ENCODE measurements at places on chromosomes 1 and 21. TPM values are rescaled to one million over a fixed set of nuclear protein-coding genes. Genes with fewer than 3 reads are reported as not detected.
A peak's percentile ranks its signal among the peaks of the same experiment; 100 is the strongest.

The HIVEP3 gene
- 16.6 TPM for total RNA-seq

The TSSK3 gene
- 2.5 TPM for total RNA-seq

GRCh38 chr1:89260566-89261255 lies 11.9 kb downstream of the GBP5 start:
- peak overlapping the region; percentile 47 for H3K27ac ChIP-seq
- no peak for DNase-seq
- no peaks in the 10 kb centered on the region for H3K36me3 ChIP-seq

DNA sequence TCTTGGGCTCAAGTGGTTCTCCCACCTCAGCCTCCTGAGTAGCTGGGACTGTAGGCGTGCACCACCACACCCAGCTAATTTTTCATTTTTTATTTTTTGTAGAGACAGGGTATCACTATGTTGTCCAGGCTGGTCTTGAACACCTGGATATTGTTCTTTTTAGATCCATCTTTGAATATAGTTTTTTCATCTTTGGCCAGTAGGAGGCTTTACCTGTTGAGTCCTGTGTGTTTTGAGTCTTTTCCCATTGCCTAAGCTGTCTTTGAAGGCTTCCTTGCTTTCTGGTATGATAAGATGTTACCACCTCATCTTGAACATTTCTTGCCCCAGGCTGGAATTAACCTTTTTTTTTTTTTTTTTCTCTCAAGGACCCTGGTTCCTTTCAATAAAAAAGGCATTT lies 387.8 kb upstream of the RUNX1 start:
- no peak overlapping the region for H3K27ac ChIP-seq
- no peaks in the 10 kb centered on the region for H3K27me3 ChIP-seq
- peaks cover 6% of the 10 kb centered on the region for H3K4me1 ChIP-seq
- DNase-seq = no peak
- H3K36me3 ChIP-seq = no peaks in the 10 kb centered on the region

DNA sequence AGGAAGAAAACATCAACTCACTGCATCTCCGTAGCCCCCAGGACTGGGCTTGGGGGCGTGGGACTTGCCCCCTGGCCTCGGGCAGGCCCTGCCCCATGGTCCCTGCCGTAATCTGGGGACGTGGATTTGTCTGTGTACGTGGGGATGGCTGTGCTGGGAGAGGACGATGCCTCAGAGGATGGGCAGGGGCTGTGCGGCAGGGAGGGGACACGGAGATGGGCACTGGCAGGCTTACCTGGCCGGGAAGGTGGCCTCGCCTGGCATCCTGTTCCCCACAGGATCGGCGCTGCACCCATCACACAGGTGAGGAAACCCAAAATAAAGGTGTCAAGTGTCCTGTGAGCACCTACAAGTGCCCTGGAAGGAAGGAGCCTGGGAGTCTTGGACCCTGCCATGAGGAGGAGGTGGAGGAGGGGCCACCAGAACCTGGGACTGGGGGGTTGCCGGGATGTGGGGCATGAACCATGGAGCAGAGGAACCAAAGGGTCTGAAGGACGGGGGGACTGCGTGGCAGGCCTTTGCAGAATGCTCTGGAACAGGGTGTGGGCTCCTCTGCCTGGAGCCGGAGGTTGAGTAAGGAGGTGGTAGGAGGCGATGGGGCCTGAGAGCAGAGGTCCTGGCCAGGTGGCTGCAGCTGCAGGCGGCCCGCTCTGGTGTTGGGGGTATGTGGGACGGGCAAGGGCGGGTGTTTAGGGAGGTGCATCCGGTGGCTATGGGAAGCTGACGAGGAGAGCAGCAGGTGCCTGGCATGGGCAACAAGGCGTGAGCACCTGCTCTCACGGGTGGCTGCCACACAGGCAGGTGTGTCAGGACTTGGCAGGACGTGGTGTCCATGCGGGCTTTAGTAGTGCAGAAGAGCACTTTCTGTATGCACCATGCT lies 27.8 kb upstream of the LRRC3 start:
- DNase-seq = peak; percentile 55
- no peak overlapping the region for H3K27ac ChIP-seq
- H3K27me3 ChIP-seq = no peaks in the 10 kb centered on the region
- H3K36me3 ChIP-seq = no peaks in the 10 kb centered on the region
- H3K4me1 ChIP-seq = no peaks in the 10 kb centered on the region
- H3K4me3 ChIP-seq = no peak overlapping the region

All from upper lobe of right lung (tissue), 1 donor.